ENCODE measurements at places on chromosomes 6 and 20.
A peak's percentile ranks its signal among the peaks of the same experiment; 100 is the strongest.

DNA sequence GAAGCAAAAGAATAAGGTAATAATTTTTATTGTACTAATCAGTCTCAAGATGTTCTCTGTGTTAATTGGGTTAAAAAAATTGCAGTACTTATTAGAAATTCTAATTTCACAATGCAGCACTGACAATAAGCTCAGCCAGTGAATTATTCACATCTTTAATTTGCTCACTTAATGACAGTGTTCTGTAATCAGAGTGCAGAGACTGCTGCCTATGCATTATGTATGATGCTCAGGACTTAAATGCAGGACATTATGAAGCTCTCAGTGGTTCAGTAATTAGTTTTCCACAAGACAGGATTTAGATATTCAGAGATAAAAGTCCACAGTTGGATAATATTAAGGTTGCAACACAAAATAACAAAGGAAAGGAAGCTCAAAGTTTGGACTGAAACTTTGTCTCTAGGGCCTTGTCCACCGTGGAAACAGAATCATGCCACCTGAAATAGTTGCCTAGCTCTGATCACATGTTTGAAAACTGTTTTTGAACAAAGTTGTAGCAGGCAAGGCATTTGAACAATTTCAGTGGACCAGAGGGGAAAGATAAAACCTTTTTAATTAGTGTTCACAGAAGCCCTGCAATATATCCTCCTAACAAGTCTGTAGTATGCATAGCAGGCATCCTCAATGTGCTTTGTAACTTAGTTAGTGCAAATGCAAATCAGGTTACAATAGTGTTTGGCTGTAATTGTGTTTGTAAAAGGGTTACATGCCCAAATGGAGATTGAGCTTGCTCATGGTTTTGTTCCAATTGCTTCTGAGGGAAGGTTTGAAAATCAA lies 23.7 kb upstream of the MMS22L start:
- no peak for DNase-seq

DNA sequence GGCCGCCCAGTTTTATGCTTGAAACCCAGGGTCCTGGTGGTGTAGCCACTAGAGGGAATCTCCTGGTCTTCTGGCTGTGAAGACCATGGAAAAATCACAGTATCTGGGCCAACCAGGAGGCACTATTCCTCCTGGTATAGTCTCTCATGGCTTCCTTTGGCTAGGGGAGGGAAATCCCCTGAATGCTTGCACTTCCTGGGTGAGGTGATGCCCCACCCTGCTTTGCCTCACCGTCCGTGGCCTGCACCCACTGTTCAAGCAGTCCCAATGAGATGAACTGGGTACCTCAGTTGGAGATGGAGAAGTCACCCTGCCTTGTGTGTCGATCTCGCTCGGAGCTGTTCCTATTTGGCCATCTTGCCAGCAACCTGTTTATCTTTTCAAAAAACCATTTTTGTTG lies 10.1 kb upstream of the ZNF337 start:
- peak; percentile 48 for DNase-seq

GRCh38 chr6:113693851-113694250 lies 163.3 kb upstream of the MARCKS start:
- no peak for DNase-seq

DNA sequence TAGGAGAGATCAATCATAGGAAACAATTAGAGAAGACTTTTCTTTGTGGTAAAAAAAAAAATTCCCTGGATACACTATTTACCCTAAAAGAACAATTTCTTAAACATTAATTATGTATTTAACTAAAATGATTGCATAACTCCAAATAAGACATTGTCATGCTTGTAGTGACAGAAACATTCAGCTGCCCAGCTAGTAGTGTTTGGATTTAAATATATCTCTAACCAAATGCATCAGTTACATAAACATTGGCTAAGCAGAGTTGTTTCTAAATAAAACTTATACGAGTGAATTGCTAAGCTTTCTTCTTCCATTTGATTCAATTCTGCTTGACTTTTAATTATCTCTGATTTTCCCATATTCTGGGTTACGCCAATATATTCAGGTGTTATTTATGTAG lies 23.7 kb downstream of the MLIP start:
- DNase-seq: no peak

- no peak for DNase-seq
Observed at GRCh38 chr6:4965562-4966389, 38.1 kb downstream of the RPP40 start.

DNA sequence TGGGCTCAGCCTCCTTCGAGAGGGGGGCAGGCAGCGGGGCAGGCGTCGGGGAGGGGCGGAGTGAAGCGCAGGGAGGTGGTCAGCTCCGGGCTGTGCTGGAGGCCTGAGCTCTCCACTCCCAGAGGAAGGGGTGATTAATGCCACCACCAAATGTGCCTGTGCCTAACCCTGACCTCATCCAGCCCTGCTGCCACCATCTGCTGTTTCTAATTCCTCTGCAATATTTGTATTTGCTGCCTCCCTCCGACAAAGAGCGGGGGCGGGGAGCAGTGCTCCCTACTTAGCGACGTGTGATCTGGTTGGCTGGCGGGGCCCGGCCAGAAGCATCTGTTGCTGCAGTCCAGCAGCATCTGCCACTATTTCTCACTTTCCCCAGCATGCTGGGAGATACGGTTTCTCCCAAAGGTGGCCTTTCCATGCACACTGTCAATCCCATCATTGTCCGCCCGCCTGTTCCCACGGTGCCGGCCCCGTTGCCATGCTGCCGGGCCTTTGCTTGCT lies 47.0 kb downstream of the DLL1 start:
- no peak for DNase-seq

Measured in stimulated activated CD4-positive, alpha-beta T cell treated with anti-CD3 and anti-CD28 coated beads, Interleukin-15, amount 100 ng/mL, for 24 hours (primary cell).